Stimulated activated CD4-positive, alpha-beta T cell treated with anti-CD3 and anti-CD28 coated beads, Interleukin-1b, Interleukin-23, amount 100 ng/mL, for 24 hours (primary cell): ENCODE measurements at places on chromosomes 11 and 22.

GRCh38 chr11:123083623-123084029 is 21.7 kb upstream of the HSPA8 start:
- DNase-seq: peak; percentile 45

- DNase-seq: no peak
These were observed 119.0 kb downstream of the SLC17A6 start for GRCh38 chr11:22456993-22457762.

GRCh38 chr11:25855916-25856315 is 476.0 kb upstream of the ANO3 start:
- DNase-seq: no peak

DNA sequence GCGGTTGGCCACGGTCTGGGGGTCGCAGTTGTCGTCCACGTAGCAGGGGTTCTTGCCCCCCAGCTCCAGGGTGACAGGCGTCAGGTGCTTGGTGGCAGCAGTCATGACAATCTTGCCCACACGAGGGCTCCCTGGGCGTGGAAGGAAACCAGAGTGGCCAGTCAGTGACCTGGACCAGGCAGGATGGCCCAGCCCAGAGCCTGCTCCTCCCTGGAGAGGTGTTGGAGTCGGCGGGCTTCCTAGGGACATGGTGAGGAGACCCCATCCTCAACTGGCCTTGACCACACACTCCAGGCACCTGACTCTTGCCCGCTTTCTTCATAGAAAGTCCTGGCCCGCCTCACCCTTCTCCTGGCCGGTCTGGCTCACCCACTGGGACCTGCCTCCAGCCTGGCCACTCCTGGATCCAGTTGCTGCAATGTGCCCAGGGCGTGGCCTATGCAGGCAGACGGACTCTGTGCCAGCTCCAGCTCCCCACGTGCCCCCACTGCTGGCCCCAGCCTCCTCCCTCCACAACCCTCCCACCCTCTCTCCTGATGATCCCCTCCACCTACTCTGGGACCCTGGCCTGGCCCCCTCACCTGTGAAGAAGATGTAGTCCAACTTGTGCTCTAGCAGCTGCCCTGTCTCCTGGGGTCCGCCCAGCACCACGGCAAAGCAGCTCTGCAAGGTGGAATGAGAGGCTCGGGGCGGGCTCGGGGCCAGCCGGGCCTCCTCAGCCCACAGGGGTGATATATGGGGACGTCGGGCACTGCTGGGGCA is 8.7 kb downstream of the ALDH3B2 start:
- DNase-seq: no peak

DNA sequence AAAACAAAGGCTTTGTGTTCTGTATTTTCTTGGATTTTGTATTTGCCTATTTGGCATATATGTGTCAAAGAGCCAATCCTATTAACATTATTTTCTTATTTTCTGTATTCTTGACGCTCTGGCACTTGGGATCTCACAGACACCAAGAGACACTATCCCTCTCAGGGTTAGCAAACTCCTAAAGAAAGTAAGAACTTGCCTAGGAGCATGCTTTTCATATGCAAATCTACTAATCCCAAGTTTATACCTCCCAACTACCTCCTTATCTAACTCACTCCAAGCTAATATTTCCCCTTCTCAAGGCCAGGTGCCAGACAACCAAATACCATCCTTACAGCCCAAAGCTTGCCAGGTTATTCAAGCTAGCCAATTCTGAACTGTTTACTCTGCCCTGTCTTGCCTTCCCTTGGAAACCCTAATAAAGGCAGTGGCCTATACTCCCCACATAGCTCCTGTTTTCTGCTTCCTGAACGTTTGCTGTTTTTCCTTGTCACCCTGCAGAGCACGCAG is 455.4 kb upstream of the ANO3 start:
- no peak for DNase-seq

DNA sequence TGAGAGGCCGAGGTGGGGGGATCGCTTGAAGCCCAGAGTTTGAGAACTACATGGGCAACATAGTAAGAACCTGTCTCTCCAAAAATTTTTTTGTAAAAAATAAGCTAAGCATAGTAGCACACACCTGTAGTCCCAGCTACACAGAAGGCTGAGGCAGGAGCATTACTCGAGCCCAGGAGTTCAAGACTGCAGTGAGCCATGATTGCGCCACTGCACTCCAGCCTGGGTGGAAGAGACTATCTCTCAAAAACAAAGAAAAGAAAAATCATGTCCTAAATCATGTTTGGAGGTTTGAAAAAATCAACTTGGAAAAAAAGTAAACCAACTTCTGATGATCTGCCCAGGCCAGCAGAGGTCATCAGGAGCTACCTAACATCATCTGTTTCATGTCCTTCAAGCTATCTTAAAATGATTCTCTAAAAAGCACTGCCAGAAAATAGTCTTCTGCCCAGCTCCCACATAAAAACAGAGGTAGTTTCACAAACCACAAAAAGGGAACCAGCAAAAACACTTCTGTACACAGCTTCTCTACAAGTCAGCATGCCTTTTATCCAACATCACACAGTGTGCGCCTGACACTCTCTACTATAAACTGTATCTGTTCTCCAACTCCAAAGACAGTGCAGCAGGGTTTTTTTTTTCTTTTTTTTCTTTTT is 165.0 kb downstream of the SOX6 start:
- DNase-seq: no peak

DNA sequence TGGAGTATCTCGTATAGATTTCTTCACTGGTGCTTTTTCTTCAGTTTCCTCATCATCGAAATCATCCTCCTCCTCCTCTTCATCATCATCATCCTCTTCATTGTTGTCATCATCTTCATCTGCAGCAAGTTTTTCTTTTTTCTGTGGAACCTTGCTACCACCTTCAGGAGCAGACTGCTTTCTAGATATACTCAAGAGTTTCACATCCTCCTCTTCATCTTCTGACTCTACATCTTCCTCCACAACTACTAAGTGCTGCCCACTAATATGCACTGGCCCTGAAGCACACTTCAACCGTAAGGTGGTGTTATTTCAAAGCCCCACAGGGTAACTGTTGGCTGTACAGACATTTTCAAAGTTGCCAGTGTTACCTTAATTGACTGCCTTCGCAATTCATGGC is 17.1 kb downstream of the OR2AT4 start:
- DNase-seq: no peak

- DNase-seq: no peak
These were observed 9.3 kb upstream of the FXYD6 start for GRCh38 chr11:117885777-117886176.

GRCh38 chr11:79437278-79437980 is 3.4 kb downstream of the TENM4 start:
- no peak for DNase-seq
